ENCODE measurements at places on chromosomes 1 and 21. TPM values are rescaled to one million over a fixed set of nuclear protein-coding genes. Genes with fewer than 3 reads are reported as not detected.

Gene SPRR2B
- total RNA-seq, result not detected

Gene FCRL5
- not detected for total RNA-seq

Gene GPR161
- total RNA-seq, result 1.3 TPM

Gene GCSAML
- 0.43 TPM for total RNA-seq

Gene PEAR1
- 0.80 TPM for total RNA-seq

Gene PARK7
- total RNA-seq, result 514 TPM

Gene PRR9
- not detected for total RNA-seq

Gene TTC34
- total RNA-seq, result 0.94 TPM

Gene PLCH2
- 2.8 TPM for total RNA-seq

Gene FCAMR
- total RNA-seq, result not detected

Gene NBPF6
- total RNA-seq, result 0.23 TPM

Gene HTR6
- not detected for total RNA-seq

DNA sequence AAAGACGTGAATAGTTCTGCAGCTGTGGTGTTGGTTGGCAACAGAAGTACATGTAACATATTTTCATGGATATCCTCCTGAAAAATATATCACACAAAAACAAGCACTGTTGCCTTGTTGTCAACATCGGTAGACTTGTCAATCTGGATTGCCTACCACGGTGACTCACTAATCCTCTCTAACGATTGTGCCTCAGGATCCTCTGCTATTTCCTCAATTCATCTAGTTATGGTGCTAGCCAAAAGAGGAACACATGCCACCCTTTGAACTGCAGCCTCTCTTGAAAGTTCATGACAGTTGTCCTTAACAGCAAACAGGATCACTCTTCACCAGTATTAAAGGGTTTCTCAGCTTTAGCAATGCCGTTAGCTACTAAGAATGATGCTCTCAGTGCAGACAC is 25.7 kb downstream of the RASAL2 start:
- H3K27me3 ChIP-seq, result no peaks in the 10 kb centered on the region
- no peak overlapping the region for H3K27ac ChIP-seq
- H3K4me3 ChIP-seq, result no peak overlapping the region
- DNase-seq, result no peak

GRCh38 chr1:231116738-231117137 is 45.1 kb upstream of the TRIM67 start:
- no peaks in the 10 kb centered on the region for H3K36me3 ChIP-seq
- no peak for DNase-seq
- H3K27me3 ChIP-seq, result peaks cover 27% of the 10 kb centered on the region
- no peak overlapping the region for H3K27ac ChIP-seq

GRCh38 chr1:169108863-169109560 is 2.5 kb downstream of the ATP1B1 start:
- H3K4me3 ChIP-seq, result peak overlapping the region; percentile 88
- peaks cover 35% of the 10 kb centered on the region for H3K36me3 ChIP-seq
- no peak for DNase-seq
- H3K4me1 ChIP-seq, result peaks cover 43% of the 10 kb centered on the region

DNA sequence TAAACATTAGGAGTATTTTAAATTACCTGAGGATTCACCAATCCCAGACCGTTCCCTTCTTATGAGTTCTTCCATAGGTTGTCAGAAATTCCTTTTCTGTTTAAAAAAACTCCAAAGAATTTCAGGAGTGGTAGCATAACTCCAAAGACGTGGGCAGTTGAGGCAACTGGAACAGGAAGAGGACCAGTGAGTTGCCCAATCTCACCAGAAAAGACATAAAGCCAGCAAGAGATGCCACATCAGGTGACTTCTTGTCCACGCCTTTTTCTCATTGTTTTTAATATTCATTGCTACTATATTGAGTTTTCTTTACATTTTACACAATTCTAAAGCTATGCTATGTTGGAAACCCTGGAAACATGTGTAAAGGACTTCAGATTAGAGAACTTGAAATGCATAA is 88.1 kb upstream of the JAK1 start:
- peaks cover 13% of the 10 kb centered on the region for H3K4me1 ChIP-seq
- H3K4me3 ChIP-seq, result no peak overlapping the region
- no peaks in the 10 kb centered on the region for H3K27me3 ChIP-seq
- no peak overlapping the region for H3K27ac ChIP-seq

DNA sequence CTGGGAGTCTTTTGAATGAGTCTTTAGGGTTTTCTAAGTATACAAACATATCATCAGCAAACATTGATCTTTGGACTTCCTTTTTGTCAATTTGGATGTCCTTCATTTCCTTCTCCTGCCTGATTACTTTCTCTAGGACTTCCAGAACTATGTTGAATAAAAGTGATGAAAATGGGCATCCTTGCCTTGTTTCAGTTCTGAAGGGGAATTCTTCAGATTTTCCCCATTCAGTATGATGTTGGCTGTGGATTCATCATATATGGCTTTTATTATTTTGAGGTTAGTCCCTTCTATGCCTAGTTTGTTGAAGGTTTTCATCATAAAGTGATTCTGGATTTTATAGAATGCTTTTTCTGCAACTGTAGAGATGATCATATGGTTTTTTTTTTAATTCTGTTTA is 42.0 kb downstream of the KMO start:
- H3K27me3 ChIP-seq, result peaks cover 27% of the 10 kb centered on the region
- peaks cover 3% of the 10 kb centered on the region for H3K36me3 ChIP-seq
- DNase-seq, result no peak
- H3K4me3 ChIP-seq, result no peak overlapping the region

- H3K4me3 ChIP-seq, result no peak overlapping the region
- no peaks in the 10 kb centered on the region for H3K4me1 ChIP-seq
- H3K27ac ChIP-seq, result no peak overlapping the region
- no peak for DNase-seq
- no peaks in the 10 kb centered on the region for H3K36me3 ChIP-seq
- no peaks in the 10 kb centered on the region for H3K27me3 ChIP-seq
These were observed 12.9 kb downstream of the RGS18 start for GRCh38 chr1:192171123-192171522.

DNA sequence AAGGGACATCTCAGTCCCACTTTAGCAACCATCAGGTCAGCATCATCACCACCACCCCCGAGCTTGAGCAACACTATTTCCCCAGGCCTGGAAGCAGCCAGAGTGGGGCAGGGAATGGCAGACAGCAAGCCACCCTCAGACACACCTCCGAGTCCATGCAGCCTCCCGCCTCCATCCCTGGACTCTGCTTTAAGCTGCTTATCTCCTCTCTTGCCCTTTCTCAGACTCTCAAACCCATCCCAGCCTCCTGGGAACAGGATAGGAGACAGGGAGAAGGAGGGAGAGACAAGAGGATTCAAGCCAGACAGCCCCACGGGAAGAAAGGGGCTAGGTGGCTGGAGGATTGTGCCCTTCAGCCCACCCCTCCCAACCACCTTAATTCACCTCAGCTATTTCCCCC is 1.7 kb downstream of the PIAS3 start:
- H3K36me3 ChIP-seq, result peaks cover 22% of the 10 kb centered on the region
- DNase-seq, result no peak
- peaks cover 4% of the 10 kb centered on the region for H3K27me3 ChIP-seq
- no peak overlapping the region for H3K4me3 ChIP-seq
- no peak overlapping the region for H3K27ac ChIP-seq

- H3K4me1 ChIP-seq, result no peaks in the 10 kb centered on the region
- H3K27me3 ChIP-seq, result no peaks in the 10 kb centered on the region
- DNase-seq, result no peak
- H3K36me3 ChIP-seq, result no peaks in the 10 kb centered on the region
- H3K27ac ChIP-seq, result no peak overlapping the region
These were observed 48.5 kb upstream of the IGSF21 start for GRCh38 chr1:18058981-18059605.

DNA sequence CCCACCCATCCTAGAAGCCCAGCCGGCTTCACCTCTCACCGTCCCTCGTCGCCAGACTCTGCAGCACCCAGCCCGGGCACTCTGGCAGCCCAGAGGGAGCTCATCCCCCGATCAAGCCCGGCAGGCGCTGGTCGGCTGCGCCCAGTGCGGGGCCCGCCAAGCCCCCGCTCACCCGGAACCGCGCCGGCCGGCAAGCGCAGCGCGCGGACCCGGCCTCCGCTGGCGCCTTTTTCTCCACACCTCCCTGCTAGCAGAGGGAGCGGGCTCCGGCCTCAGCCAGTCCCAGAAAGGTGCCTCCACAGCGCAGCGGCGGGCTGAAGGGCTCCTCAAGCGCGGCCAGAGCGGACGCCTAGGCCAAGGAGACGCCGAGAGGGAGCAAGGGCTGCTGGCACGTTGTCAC is 2023.3 kb downstream of the NCAM2 start:
- DNase-seq, result no peak
- no peaks in the 10 kb centered on the region for H3K27me3 ChIP-seq
- H3K36me3 ChIP-seq, result no peaks in the 10 kb centered on the region
- H3K4me1 ChIP-seq, result no peaks in the 10 kb centered on the region
- no peak overlapping the region for H3K4me3 ChIP-seq

DNA sequence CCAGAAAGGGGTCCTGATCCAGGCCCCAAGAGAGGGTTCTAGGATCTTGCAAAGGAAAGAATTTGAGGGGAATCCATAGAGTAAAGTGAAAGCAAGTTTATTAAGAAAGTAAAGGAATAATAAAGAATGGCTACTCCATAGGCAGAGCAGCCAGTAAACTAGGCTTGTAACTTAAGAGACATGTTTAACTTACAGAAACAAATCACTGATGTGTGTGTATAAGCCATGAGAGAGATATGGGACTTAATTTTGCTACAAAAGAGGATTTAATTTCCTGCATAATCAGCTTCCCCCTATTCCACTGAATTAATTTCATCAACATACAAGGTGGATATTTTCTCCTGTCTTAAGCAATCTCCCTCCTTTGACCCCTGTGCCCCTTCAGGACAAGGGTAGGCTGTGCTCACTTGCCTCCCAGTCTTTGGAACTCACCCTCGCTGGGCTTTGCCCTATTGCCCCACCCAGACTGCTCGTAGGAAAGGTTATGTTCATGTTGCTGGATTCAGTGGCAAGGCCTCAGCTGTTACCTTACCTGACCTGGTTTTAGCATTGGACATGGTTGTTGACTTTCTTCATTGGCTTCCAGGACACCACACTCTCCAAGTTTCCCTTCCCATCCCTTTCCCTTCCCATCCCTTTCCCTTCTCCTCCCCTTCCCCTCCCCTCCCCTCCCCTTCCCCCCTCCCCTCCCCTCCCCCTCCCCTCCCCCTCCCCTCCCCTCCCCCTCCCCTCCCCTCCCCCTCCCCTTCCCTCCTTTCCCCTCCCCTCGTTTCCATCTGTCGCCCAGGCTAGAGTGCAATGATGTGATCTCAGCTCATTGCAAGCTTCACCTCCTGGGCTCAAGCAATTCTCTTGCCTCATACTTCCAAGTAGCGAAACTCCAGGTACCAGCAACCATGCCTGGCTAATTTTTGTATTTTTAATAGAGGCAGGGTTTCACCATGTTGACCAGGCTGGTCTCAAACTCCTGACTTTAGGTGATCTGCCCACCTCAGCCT is 44.6 kb downstream of the TBCE start:
- no peak for DNase-seq
- peak overlapping the region; percentile 25 for H3K27ac ChIP-seq
- no peak overlapping the region for H3K4me3 ChIP-seq
- peaks cover 6% of the 10 kb centered on the region for H3K4me1 ChIP-seq

- no peak overlapping the region for H3K27ac ChIP-seq
- H3K36me3 ChIP-seq, result no peaks in the 10 kb centered on the region
- peaks cover 16% of the 10 kb centered on the region for H3K4me1 ChIP-seq
- DNase-seq, result no peak
- no peaks in the 10 kb centered on the region for H3K27me3 ChIP-seq
- no peak overlapping the region for H3K4me3 ChIP-seq
These were observed 110.8 kb upstream of the HOOK1 start for GRCh38 chr1:59703918-59704378.

GRCh38 chr1:230191079-230191804 is 124.2 kb downstream of the GALNT2 start:
- peaks cover 30% of the 10 kb centered on the region for H3K4me1 ChIP-seq
- H3K27ac ChIP-seq, result no peak overlapping the region
- H3K36me3 ChIP-seq, result peaks cover 7% of the 10 kb centered on the region
- H3K4me3 ChIP-seq, result no peak overlapping the region
- H3K27me3 ChIP-seq, result no peaks in the 10 kb centered on the region

DNA sequence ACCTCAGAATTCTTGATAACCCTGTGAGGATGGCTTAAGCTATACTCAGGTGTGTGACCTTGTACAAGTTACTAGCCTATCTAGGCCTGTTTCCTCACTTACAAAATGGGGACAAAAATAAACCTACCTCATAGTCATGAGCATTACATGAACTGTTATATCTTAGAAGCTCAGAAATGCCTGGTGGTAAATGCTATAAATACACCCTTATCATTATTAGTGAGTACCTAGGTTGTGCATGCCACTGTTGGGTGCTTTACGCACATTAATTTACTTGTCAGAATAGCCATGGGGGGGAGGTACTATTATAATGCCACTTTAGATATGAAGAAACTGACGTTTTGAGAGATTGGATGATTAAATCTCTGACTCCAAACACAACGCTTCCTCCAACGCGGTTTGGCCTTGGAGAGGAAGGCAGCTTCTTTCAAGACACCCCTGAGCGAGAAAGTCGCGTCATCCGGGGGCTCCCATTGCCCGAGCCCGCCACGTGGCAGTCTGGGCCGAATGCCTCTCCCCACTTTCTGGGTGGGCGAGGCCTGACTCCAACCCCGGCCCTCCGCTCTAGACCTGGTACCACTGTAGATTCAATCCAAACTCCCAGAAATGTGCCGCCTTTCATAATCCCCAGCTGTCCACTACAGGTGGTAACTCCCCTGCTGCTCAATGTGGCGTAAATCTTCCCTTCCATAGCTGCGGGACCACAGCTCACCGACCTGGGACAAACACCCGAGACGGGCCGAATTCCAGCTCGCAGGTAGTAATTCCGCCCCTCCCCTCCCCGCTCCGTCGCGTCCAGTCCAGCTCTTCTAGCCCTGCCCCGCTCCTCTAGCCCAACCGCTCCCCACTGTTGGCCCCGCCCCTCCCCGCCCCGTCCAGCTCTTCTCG is 771 bp upstream of the RAD54L start:
- peak overlapping the region; percentile 97 for H3K27ac ChIP-seq
- H3K27me3 ChIP-seq, result no peaks in the 10 kb centered on the region
- H3K36me3 ChIP-seq, result peaks cover 17% of the 10 kb centered on the region
- H3K4me1 ChIP-seq, result peaks cover 27% of the 10 kb centered on the region
- peak overlapping the region; percentile 96 for H3K4me3 ChIP-seq

DNA sequence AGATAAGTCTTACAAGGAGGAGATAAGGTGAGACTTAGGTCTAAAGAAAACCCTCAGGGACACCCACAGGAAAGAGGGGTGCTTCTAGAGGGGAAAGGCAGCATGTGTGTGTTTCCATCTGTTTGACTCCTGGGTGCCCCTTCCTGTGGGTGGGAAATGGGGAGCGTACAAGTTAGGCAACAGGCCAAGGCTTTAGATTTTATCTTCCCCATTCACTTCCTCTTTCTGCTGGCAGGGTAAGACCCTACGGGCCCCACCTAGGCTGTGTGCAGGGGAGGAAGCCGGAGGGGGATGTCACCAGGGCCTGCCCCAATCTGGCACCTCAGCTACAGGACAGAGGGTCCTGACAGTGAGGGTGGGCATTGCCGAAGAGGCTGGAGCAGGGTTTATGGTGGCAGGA is 2.5 kb upstream of the OLIG1 start:
- no peak for DNase-seq
- no peak overlapping the region for H3K4me3 ChIP-seq
- peaks cover 70% of the 10 kb centered on the region for H3K27me3 ChIP-seq
- no peaks in the 10 kb centered on the region for H3K36me3 ChIP-seq
- H3K27ac ChIP-seq, result no peak overlapping the region
